ENCODE measurements at places on chromosomes 5 and 9.
A peak's percentile ranks its signal among the peaks of the same experiment; 100 is the strongest.

DNA sequence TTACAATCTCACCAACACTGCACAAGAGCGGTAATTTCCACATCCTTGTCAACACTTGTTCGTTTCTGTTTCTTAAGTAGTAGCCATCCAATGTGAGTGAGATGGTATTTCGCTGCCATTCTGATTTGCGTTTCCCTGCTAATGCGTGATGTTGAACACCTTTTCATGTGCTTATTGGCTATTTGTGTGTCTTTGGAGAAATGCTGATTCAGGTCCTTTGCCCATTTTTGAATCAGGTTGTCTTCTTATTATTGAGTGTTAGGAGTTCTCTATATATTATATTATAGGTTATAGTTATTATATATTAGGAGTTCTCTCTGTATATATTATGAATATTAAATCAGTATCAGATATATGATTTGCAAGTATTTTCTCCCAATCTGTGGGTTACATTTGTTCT is 59.9 kb upstream of the IRX4 start:
- no peak for DNase-seq

GRCh38 chr9:132242621-132243155 is 80.8 kb downstream of the NTNG2 start:
- no peak for DNase-seq

DNA sequence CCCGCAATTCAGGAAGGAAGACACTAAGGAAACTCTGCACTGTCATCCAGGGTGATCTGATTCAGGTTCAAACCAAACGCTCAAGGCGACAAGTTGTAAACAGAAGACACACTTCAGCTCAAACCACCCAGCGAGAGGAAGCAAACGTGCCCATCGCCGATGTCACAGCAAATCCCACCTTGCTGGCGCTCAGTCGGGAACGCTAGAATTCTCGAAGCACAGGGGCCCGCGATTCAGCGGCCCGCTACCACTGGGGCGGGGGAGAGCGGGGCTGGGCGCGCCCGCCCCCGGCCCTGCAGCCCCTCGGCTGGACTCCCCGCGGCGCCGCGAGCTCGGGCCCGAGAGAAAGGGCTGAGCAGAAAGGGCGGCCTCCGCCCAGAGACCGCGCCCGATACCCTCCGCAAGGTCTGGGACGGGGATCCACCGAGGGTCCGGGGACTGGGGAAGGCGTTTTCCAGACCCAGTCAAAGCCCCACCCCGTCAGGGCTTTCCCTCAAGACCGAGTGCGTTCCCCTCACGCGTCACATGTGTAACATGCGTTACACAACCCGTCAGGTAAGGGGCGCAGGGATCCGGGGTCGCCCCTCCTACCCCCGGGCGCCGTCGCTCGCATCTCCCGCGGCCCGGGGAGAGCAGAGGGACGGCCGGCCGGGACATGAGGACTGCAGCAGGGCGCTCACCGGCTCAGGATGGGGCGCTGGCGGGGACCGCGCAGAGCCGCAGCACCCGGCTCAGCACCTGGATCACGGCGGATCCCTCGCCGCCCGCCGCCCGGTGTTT is 469 bp downstream of the AGTPBP1 start:
- peak; percentile 61 for DNase-seq

DNA sequence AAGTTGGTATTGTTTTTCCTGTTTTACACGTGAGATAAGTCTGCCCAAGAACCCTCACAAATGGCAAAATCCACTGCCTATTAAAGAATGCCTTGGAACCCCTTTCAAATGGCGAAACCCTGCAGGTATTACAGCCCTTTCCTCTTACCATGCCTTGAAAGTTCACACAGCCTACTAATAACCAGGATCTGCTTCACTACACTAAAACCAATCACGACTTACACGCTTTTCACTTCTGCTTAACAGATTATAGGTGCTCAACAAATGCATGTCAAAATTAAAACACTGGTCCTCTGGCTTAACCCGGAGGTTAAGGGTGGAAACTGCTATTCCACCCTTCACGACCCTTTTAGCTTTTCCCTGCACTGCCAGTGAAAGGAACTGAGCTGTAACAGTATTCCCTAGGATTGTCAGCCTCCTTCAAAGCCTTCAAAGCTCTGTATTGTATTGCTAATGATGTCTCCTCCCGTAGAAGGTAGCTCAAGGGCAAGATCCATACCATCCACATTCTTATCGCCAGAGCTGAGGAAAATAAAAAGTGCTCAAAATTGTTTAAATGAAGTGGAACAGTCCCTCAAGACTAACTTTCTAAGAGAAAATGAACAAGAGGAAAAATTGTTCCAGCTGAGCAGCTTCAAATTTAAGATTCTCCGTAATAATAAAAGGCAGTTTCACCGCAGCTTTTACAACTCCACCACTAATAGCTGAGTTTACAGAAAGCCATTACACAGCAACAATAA is 997 bp downstream of the AUH start:
- no peak for DNase-seq

DNA sequence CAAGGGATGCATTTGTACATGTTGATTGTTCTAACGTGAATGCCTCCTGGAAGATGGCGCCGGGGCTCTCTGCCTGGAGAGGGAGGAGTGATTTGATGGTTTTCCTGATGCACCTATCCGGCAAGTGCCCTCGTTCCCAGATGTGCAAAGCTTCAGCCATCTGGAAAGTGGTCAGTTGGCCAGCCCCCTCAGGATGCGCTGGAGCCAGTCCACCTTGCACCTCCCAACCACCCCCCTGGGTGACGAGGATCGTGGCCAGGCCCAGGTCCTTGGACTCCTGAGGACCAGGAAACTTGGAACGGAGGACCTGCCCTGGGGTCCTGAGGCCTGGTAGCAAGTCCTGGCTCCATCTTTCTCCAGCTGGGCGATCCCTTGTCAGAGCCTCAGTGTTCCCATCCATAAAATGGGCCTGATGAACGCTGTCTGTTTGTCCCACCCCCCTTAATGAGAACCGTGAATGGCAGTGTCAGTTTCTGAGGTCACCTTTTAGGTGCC is 23.6 kb upstream of the RNU6ATAC start:
- DNase-seq = no peak

DNA sequence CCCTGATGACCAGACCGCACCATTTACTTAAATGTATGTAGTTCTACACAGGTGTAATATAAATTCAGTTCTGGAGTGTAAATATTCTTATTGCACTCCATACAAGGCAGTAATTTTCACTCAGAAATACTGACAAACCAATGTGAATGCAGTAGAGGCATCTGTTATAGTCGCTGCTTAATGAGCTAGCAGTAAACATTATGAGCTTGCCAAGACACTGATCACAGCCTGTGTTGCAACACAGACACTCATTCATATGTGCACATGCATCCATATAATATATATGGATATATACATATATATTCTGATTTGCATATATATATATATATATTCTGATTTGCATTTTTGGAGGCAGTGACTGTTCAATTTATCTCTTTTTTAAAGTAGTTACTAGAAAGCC is 435.1 kb upstream of the ST8SIA4 start:
- no peak for DNase-seq

GRCh38 chr9:110874963-110875674 is 163.2 kb downstream of the LPAR1 start:
- DNase-seq = no peak

DNA sequence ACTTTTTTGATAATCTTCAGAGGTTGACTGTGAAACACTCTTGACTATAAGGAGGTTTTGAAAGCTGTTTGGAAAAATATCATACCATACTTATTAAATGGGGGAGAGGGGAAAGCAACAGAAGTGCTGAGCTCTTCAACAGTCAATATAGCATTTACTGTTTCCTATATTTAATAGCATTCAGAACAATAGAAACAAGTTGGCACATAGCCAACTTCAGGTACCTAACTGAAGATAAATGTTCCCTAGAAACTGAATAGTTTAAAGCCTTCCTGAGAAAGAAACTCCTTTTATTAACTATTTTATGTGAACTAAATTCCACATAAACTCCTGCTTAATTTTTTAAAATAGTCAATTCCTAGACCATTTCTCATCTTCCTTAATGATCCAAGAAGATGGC is 26.3 kb downstream of the SLC31A1 start:
- DNase-seq = no peak

DNA sequence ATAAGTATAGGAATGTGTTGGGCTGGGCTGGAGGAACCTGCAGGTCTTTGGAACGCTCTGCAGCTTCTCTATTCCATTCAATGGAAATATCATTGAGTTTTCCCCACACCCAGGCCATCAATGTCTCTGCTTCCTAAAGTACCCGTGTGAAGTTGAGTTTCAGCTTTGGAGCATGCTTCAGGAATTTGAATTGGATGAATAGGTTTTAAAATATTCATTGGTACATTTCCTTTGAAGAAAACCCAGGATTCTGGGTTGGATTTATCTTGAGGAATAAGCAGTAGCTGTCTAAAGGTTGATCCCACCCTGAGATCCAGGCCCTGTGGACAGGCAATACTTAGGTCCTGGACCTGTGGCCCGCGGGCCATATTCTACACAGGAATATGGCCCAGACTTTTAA is 37.3 kb downstream of the INSYN2B start:
- no peak for DNase-seq

GRCh38 chr9:127537792-127538191 is 74.3 kb upstream of the STXBP1 start:
- no peak for DNase-seq

- no peak for DNase-seq
Measured at GRCh38 chr5:76292620-76293322, 110.3 kb upstream of the IQGAP2 start.

DNA sequence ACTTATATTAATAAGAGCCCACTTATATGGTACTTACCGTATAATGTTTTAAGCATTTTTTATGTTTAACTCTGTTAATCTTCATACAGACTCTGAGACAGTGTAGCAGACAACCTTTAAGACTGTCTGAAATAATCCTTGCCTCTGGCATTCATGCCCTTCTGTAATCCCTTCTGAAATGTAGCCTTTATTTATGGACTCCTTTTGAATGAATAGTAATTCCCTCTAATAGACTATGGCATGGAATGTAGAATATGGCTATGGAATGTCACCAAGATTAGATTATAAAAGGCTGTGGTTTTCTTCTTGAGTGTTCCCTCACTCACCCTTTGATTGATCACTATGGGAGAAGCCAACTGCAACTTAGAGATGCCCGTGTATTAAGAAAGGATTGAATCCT is 439.4 kb downstream of the SH3GL2 start:
- DNase-seq = no peak

GRCh38 chr5:80761966-80762365 is 107.2 kb upstream of the DHFR start:
- no peak for DNase-seq

DNA sequence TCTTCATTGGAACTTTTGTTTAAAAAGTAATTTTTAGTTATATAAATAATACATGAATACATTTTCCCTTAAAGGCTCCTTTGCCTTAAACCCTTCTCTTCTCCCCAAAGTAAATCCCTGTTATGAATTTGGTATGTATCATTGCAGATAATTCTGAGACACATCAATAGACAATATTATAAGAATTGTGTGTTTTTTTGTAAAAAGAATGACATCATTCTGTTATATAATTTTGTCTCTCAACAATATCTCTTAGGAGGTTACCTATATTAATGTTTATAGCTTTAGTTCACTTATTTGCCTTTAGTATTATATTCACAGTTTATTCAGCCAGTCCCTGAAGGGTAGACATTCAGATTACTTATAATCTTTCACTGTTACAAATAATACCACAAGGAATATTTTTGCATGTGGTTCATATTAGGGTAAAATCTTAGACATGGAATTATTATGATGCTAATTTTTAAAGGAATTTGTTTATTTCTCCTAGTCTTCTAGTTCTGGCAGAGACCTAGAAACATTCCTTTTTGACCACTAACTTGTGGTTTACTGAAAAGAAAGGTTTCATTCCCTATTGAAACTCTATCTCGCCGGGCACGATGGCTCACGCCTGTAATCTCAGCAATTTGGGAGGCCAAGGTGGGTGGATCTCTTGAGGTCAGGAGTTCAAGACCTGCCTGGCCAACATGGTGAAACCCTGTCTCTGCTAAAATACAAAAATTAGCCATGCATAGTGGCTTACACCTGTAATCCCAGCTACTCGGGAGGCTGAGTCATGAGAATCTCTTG is 105.6 kb downstream of the KCTD16 start:
- no peak for DNase-seq

DNA sequence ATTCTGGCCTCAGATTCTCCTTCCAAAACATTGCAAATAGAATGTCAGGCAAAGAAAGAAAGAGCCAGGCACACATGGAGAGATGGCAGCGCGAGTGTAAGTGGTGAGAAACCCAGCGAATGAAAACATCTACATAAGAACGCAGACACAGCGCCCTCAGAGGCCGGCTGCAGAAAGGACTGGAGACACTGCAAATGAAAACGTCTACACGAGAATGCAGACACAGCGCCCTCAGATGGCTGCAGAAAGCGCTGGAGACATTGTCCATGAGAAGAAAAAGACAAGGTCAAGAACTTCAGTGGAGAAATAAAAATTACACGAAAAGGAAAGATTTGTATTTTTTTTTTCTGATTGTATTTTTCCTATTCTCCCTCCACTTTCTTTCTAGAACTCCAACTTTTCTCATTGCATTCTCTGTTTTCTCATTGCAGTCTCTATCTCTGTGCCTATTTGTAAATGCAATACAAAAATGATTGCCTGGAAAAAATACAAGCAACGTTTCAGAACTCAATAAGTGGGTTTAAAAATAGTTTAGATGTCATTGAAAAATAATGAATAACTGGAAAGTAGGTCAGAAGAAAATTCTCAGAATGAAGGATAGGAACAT is 117.9 kb upstream of the LPCAT1 start:
- peak; percentile 94 for DNase-seq

- DNase-seq = no peak
Measured at GRCh38 chr5:93278896-93279295, 302.1 kb downstream of the NR2F1-AS1 start.

DNA sequence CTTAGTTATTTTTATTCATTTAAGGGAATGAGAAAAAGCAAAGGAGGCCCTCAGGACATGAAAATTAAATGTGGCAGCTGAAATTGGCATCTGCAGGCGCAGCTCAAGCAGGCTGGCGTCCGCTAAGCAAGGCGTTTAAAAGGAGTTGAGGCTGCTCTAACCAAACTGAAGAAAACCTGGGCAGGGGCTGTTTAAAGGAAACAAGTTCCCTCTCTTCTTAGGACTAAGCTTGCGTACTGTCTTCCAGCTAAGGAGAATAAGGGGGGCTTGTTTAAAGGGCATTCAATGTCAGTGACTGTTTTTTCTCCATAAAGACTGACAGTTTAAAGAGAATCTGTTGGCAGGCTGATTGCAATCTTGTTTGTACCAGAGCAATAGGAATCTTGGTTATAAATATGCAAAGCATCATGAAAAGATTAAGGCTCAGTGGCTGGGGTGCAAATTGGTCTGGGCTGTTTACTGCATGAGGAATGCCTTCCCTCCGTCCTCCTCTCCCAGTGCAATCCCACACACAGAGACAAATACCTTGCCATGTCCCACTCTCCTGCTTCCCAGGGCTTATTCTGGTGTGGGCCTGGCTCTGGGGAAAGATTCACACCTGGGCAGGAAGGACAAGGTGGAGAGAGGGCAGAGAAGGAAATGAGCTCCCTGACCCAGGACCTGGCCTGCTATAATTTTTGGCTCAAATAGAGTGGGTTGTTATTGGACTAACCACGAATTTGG is 85.9 kb upstream of the LIFR start:
- DNase-seq = no peak
